ENCODE measurements at places on chromosomes 4 and X. TPM values are rescaled to one million over a fixed set of nuclear protein-coding genes. Genes with fewer than 3 reads are reported as not detected.

CAPN6 gene
- not detected for total RNA-seq

FAM149A gene
- total RNA-seq: 1.9 TPM

GLRA3 gene
- total RNA-seq: not detected

RPGR gene
- total RNA-seq: 23.9 TPM

TBC1D25 gene
- 14.4 TPM for total RNA-seq

SPANXC gene
- not detected for total RNA-seq

SYN1 gene
- total RNA-seq: not detected

ITIH6 gene
- total RNA-seq: not detected

AWAT2 gene
- not detected for total RNA-seq

GRCh38 chr4:37584493-37585060 lies 101.6 kb downstream of the RELL1 start:
- H3K4me1 ChIP-seq: no peaks in the 10 kb centered on the region
- no peak overlapping the region for H3K4me3 ChIP-seq
- H3K36me3 ChIP-seq: no peaks in the 10 kb centered on the region
- no peak for DNase-seq

GRCh38 chr4:12137575-12137974 lies 708.9 kb upstream of the HS3ST1 start:
- H3K27me3 ChIP-seq: no peaks in the 10 kb centered on the region
- no peak overlapping the region for H3K27ac ChIP-seq
- no peak for DNase-seq
- no peaks in the 10 kb centered on the region for H3K36me3 ChIP-seq

- no peak overlapping the region for H3K4me3 ChIP-seq
- no peaks in the 10 kb centered on the region for H3K27me3 ChIP-seq
- H3K27ac ChIP-seq: no peak overlapping the region
- no peaks in the 10 kb centered on the region for H3K36me3 ChIP-seq
- no peaks in the 10 kb centered on the region for H3K4me1 ChIP-seq
- DNase-seq: no peak
Measured at GRCh38 chr4:54513204-54513603, 144.6 kb upstream of the KIT start.

DNA sequence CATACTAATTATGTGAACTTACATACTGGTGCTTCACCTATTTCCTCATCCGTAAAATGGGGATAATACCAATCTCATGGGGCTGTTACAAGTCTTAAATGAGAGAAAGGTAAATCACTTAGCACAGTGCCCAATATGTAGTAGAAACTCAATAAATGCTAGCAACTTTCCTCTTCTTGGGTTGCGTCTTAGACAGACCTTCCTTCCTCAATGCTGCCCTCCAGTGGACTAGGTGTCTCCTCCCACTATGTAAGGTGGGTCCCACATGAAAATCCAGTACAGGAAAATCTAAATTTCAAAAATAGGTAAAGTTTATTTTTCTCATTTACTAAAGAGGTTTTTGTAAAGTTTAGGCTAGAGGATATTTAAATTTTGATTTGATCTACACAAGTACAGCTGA lies 20.6 kb downstream of the ZDHHC9 start:
- H3K27ac ChIP-seq: no peak overlapping the region
- no peak overlapping the region for H3K4me3 ChIP-seq
- H3K4me1 ChIP-seq: peaks cover 2% of the 10 kb centered on the region
- H3K27me3 ChIP-seq: no peaks in the 10 kb centered on the region
- DNase-seq: peak; percentile 84
- peaks cover 6% of the 10 kb centered on the region for H3K36me3 ChIP-seq

DNA sequence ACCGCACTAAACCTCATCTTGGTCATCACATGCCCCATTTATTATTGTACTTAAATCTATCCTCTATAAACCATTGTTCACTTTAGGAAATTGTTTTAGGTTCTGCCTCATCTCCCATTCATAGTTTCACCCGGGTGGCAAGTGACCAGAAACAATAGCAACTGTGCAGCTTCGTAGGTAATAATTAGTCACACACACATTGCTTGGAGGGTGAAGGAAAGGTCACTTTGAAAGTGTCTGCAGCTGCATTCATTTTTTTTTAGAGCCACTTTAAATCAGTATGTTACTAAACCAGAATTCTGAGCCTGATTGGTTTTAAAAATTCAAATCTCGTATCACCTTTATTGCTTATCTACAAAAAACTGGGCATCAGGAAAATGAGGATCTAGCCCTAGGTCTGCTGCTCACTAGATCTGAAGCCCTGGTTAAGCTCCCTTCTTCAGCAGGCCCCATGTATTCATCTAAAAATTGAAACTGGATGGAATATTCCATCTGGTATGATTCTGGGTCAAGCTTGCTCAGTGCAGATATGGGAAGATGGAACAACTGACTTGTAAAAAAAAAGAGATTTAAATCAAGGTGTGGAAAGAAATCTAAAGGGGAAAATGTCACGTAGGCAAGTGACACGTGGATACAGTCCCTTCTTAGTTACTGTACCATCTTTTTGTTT lies 62.4 kb downstream of the LIMCH1 start:
- no peaks in the 10 kb centered on the region for H3K36me3 ChIP-seq
- H3K27ac ChIP-seq: no peak overlapping the region
- no peak for DNase-seq
- no peak overlapping the region for H3K4me3 ChIP-seq
- no peaks in the 10 kb centered on the region for H3K4me1 ChIP-seq

DNA sequence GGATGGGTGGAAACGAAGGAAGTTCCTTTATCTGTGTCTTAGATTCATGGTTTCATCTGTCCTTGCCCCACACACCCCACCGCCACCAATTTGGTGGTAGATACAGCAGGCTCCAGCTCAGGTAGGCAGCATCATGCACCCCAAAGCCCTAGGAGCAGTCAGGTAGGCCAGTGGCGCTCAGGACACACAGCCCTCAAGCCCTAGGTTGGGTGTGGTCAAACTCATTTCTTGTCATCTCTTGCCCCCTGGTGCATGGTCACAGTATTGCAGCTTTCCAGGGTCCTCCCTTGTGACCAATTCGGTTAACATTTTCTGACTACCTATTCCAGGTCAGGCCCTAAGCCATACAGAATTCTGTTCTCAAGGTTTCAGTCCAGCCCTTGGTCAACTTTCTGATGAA lies 14.5 kb upstream of the PRRG3 start:
- no peak overlapping the region for H3K4me3 ChIP-seq
- DNase-seq: peak; percentile 90
- no peaks in the 10 kb centered on the region for H3K4me1 ChIP-seq
- no peaks in the 10 kb centered on the region for H3K36me3 ChIP-seq
- H3K27ac ChIP-seq: no peak overlapping the region
- H3K27me3 ChIP-seq: no peaks in the 10 kb centered on the region

GRCh38 chr4:184479516-184479950 lies 5.2 kb upstream of the IRF2 start:
- no peak overlapping the region for H3K4me3 ChIP-seq
- H3K27me3 ChIP-seq: no peaks in the 10 kb centered on the region
- no peaks in the 10 kb centered on the region for H3K36me3 ChIP-seq
- H3K4me1 ChIP-seq: peaks cover 17% of the 10 kb centered on the region

DNA sequence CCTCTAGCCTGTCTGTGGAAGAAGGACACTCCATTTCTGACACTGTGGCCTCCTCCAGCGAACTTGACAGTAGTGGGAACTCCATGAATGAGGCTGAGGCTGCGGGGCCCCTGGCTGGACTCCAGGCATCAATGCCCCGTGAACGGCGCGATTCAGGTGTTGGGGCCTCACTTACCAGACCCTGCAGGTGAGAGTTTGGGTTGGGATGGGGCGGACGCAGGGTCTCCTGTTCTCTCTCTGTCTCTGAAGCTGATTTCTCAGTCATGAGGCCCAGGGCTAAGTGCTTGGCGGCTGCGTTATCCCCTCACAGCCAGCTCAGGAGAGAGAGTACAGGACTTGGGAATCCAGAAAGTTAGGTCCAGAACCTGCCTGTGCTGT lies 71.0 kb downstream of the STARD8 start:
- DNase-seq: no peak
- H3K27me3 ChIP-seq: no peaks in the 10 kb centered on the region
- H3K36me3 ChIP-seq: no peaks in the 10 kb centered on the region
- H3K27ac ChIP-seq: no peak overlapping the region
- H3K4me1 ChIP-seq: no peaks in the 10 kb centered on the region
- no peak overlapping the region for H3K4me3 ChIP-seq

DNA sequence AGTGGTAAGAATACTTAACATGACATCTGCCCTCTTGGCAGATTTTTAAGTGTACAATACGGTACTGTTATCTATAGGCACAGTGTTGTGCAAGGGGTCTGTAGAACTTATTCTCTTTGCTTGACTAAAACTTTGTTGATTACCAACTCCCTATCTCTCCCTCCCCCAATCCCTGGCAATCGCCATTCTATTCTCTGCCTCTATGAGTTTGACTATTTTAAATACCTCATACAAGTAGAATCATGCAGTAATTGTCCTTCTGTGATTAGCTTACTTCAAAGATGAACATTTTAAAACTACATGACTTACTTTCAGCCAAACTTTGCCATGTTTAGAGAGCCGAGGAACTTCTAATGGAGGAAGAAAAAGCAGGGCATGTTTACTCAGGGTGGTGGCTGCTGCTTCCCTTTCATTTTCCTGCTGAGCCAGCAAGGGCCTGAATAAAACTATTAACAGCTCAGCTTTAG lies 62.4 kb downstream of the APOO start:
- H3K27ac ChIP-seq: no peak overlapping the region
- no peak for DNase-seq
- peaks cover 9% of the 10 kb centered on the region for H3K4me1 ChIP-seq
- no peak overlapping the region for H3K4me3 ChIP-seq

GRCh38 chrX:56462389-56462788 lies 101.0 kb upstream of the UBQLN2 start:
- no peaks in the 10 kb centered on the region for H3K4me1 ChIP-seq
- no peaks in the 10 kb centered on the region for H3K36me3 ChIP-seq
- no peaks in the 10 kb centered on the region for H3K27me3 ChIP-seq
- no peak overlapping the region for H3K27ac ChIP-seq
- DNase-seq: no peak

GRCh38 chr4:88964450-88964849 lies 92.5 kb downstream of the FAM13A start:
- no peak overlapping the region for H3K27ac ChIP-seq
- no peaks in the 10 kb centered on the region for H3K4me1 ChIP-seq
- no peaks in the 10 kb centered on the region for H3K27me3 ChIP-seq

- H3K4me1 ChIP-seq: no peaks in the 10 kb centered on the region
- H3K4me3 ChIP-seq: no peak overlapping the region
- H3K27ac ChIP-seq: no peak overlapping the region
- no peak for DNase-seq
Measured at GRCh38 chr4:157294575-157294974, 74.0 kb downstream of the GRIA2 start.

DNA sequence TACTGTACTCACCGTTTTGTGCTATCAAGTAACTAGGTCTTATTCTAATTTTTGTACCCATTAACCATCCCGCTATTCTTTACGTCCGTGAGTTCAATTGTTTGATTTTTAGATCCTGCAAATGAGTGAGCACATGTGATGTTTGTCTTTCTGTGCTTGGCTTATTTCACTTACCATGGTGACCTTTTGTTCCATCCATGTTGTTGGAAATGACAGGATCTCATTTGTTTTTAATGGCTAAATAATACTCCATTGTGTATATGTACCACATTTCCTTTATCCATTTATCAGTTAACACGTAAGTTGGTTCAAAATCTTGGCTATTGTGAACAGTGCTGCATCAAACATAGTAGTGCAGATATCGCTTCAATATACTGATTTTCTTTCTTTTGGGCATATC lies 48.3 kb downstream of the USP9X start:
- no peaks in the 10 kb centered on the region for H3K4me1 ChIP-seq
- DNase-seq: no peak
- peaks cover 43% of the 10 kb centered on the region for H3K36me3 ChIP-seq
- no peak overlapping the region for H3K27ac ChIP-seq
- no peaks in the 10 kb centered on the region for H3K27me3 ChIP-seq

GRCh38 chr4:26162101-26162500 lies 158.7 kb upstream of the RBPJ start:
- H3K4me1 ChIP-seq: no peaks in the 10 kb centered on the region
- H3K4me3 ChIP-seq: no peak overlapping the region
- no peaks in the 10 kb centered on the region for H3K36me3 ChIP-seq
- H3K27ac ChIP-seq: no peak overlapping the region
- no peaks in the 10 kb centered on the region for H3K27me3 ChIP-seq

DNA sequence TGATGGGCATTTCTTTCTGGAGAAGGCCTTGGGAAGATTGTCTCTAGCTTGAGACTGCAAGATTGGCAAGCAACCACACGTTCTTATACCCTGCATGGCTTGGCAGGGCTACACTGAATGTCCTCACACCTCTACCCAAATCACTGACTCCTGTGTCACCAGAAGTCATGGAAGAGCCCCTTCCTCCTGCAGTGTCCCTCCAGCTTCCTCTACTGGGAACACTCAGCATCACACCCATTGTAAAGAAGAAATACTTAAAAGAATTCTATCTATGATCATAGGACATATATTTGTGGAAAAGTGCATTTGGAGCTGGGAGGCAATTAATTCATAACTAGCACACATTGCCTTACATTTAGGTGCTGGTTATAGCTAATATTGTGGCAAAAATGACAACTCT lies 113.1 kb downstream of the CCSER1 start:
- no peaks in the 10 kb centered on the region for H3K27me3 ChIP-seq
- no peaks in the 10 kb centered on the region for H3K36me3 ChIP-seq
- H3K27ac ChIP-seq: no peak overlapping the region
- peak; percentile 25 for DNase-seq
- no peaks in the 10 kb centered on the region for H3K4me1 ChIP-seq

GRCh38 chr4:16116493-16116990 lies 32.7 kb upstream of the PROM1 start:
- no peak overlapping the region for H3K27ac ChIP-seq
- H3K4me3 ChIP-seq: no peak overlapping the region
- H3K4me1 ChIP-seq: peaks cover 6% of the 10 kb centered on the region

DNA sequence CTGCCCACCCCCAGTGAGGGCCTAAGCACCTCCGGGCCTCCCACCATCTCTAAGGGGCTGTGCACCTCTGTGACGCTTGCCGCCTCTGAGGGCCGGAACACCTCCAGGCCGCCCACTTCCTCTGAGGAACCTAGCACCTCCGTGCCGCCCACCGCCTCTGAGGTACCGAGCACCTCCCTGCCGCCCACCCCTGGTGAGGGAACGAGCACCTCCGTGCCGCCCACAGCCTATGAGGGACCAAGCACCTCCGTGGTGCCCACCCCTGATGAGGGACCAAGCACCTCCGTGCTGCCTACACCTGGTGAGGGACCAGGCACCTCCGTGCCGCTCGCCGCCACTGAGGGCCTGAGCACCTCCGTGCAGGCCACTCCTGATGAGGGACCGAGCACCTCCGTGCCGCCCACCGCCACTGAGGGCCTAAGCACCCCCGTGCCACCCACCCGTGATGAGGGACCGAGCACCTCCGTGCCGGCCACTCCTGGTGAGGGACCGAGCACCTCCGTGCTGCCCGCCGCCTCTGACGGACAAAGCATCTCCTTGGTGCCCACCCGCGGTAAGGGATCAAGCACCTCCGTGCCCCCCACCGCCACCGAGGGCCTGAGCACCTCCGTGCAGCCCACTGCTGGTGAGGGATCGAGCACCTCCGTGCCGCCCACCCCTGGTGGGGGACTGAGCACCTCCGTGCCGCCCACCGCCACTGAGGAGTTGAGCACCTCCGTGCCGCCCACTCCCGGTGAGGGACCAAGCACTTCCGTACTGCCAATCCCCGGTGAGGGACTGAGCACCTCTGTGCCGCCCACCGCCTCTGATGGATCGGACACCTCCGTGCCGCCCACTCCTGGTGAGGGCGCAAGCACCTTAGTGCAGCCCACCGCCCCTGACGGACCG lies 977 bp downstream of the MAGEE1 start:
- no peaks in the 10 kb centered on the region for H3K36me3 ChIP-seq
- no peak overlapping the region for H3K27ac ChIP-seq
- DNase-seq: peak; percentile 55
- no peaks in the 10 kb centered on the region for H3K27me3 ChIP-seq
- peak overlapping the region; percentile 76 for H3K4me3 ChIP-seq
- peaks cover 4% of the 10 kb centered on the region for H3K4me1 ChIP-seq

GRCh38 chr4:79015411-79015810 lies 76.2 kb upstream of the PAQR3 start:
- H3K4me3 ChIP-seq: no peak overlapping the region
- DNase-seq: no peak
- H3K36me3 ChIP-seq: no peaks in the 10 kb centered on the region
- no peaks in the 10 kb centered on the region for H3K4me1 ChIP-seq

All from Karpas-422 (cell line).